ENCODE measurements at places on chromosomes 12 and 14. TPM values are rescaled to one million over a fixed set of nuclear protein-coding genes. Genes with fewer than 3 reads are reported as not detected.

- no peaks in the 10 kb centered on the region for H3K4me1 ChIP-seq
- no peak overlapping the region for H3K27ac ChIP-seq
- peaks cover 2% of the 10 kb centered on the region for H3K27me3 ChIP-seq
- DNase-seq = no peak
- no peaks in the 10 kb centered on the region for H3K36me3 ChIP-seq
Observed at GRCh38 chr12:473863-474577, 14.3 kb downstream of the B4GALNT3 start.

RFX4 gene
- total RNA-seq = not detected

DNA sequence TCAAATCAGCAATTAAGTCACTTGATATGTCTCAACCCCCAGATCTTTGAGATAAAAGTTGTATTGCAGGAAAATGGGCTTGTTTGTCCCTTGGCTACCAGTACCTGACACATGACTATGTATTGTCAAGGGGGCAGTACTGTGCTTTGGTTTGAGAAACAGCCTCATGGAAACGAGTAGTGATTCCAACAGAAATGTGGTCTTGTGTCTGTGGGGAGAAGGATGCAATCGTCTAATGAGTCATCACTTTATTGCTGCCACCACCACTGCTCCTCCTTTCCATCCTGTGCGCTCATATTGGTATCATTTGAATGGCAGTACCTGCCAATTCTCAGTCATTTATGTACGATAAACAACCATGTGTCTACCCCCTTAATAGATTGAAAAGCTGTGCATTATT, 72.8 kb upstream of the ARHGAP5 start:
- no peaks in the 10 kb centered on the region for H3K36me3 ChIP-seq
- H3K27ac ChIP-seq = no peak overlapping the region

- peaks cover 21% of the 10 kb centered on the region for H3K27me3 ChIP-seq
- no peak within 1 kb of the TSS for H3K27ac ChIP-seq
- peaks cover 4% of the 10 kb centered on the region for H3K36me3 ChIP-seq
- H3K4me3 ChIP-seq = peak within 1 kb of the TSS; percentile 71
Observed at GRCh38 chr14:100159094-100159864, at the start of gene DEGS2. Gene DEGS2 (minus strand): TSS chr14:100159645. CDS start chr14:100159587, 58 bp downstream.

- H3K27ac ChIP-seq = no peak overlapping the region
- no peaks in the 10 kb centered on the region for H3K27me3 ChIP-seq
- H3K4me1 ChIP-seq = peaks cover 8% of the 10 kb centered on the region
- peak; percentile 20 for DNase-seq
- H3K4me3 ChIP-seq = no peak overlapping the region
Observed at GRCh38 chr14:92456215-92457015, 57.2 kb upstream of the RIN3 start.

DNA sequence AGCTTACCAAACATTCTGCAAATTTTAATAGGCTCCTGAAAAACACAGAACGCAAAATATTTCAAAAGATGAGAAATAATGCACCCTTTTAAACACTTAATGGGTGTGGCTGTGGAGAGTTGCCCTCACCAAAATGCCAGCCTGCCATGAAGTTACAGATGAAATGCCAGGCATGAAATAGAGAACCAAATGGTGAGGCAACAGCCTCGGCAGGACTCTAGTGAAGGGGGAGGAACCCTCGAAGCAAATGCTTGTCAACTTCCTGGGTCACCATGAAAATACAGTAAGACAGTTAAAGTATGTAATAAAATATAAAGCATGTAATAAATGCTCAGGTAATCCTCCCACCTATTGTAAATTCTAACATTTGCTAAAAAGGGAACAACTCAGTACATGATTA, 24.1 kb downstream of the DUSP16 start:
- peaks cover 15% of the 10 kb centered on the region for H3K36me3 ChIP-seq
- no peaks in the 10 kb centered on the region for H3K27me3 ChIP-seq
- no peak for DNase-seq
- no peak overlapping the region for H3K4me3 ChIP-seq
- H3K27ac ChIP-seq = no peak overlapping the region

MAP1LC3B2 gene
- total RNA-seq = 1.5 TPM

DNA sequence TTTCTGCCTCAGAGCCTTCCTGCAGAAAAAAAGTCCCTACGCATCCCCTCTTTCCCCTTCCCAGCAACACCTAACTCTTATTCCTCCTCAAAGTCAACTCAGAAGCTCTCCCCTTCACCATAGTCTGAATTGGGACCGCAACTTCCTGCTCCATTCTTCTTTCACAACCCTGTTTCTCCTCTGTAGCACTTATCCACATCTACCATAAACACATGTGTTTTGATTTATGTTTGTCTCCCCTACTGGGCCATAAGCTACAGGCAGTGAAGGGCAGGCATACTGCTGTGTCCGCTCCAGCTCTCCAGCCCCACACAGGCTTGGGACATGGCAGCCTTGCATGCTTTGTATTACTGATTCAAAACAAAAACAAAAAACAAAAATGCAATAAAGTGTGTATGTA, 5.9 kb downstream of the SDR9C7 start:
- DNase-seq = no peak
- no peak overlapping the region for H3K4me3 ChIP-seq
- no peaks in the 10 kb centered on the region for H3K27me3 ChIP-seq
- no peak overlapping the region for H3K27ac ChIP-seq
